ENCODE measurements at places on chromosomes 1 and 21. TPM values are rescaled to one million over a fixed set of nuclear protein-coding genes. Genes with fewer than 3 reads are reported as not detected.

Gene TMPRSS3
- 15.4 TPM for total RNA-seq

Gene IFNAR1
- 60.9 TPM for total RNA-seq

DNA sequence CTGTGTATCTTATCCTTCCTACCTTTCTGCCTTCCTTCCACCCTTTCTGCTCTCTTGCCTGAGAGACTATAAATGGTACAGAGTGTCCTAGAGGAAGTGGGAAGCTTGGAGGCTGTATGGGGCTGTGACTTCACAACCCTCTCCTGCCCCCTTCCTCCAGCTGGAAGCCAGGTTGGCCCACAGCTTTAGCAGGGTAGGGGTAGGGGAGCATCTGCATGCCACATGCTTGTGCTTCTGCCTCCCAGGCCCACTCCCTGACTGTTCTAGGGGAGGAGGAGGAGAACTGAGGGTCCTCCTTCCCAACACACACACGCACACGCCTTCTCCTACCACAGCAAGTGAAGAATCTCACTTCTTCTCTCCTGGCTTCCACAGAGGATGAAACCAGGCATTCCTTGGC lies 3.9 kb upstream of the SLC27A3 start:
- DNase-seq = no peak
- no peaks in the 10 kb centered on the region for H3K27me3 ChIP-seq
- H3K27ac ChIP-seq = no peak overlapping the region
- no peaks in the 10 kb centered on the region for H3K4me1 ChIP-seq
- peaks cover 4% of the 10 kb centered on the region for H3K36me3 ChIP-seq

DNA sequence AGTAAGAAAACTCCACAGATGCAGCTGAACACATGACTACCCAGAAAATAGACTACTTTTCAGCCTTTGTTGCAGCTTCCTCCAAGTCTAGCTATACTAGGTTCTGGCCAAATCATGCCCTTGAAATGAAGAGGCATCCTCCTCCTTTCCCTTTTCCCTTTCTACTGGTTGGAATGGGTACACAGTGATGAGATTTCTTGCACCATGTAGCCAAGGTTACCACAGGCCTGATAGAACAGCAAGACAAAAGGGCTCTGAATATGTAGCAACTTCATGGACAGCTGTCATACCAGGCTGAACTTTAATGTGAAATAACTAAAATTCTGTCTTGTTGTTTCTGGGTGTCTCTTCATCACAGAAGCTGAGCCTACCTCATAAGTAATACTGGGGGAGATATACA lies 146.5 kb downstream of the PDE4B start:
- H3K27me3 ChIP-seq = no peaks in the 10 kb centered on the region
- no peaks in the 10 kb centered on the region for H3K4me1 ChIP-seq
- no peak overlapping the region for H3K27ac ChIP-seq
- H3K36me3 ChIP-seq = no peaks in the 10 kb centered on the region
- no peak overlapping the region for H3K4me3 ChIP-seq

GRCh38 chr1:201185527-201186128 lies 5.0 kb upstream of the IGFN1 start:
- H3K4me3 ChIP-seq = no peak overlapping the region
- peak; percentile 46 for DNase-seq
- H3K27ac ChIP-seq = no peak overlapping the region
- H3K27me3 ChIP-seq = no peaks in the 10 kb centered on the region

- no peak overlapping the region for H3K27ac ChIP-seq
- no peaks in the 10 kb centered on the region for H3K4me1 ChIP-seq
- DNase-seq = no peak
- peaks cover 4% of the 10 kb centered on the region for H3K36me3 ChIP-seq
- H3K27me3 ChIP-seq = no peaks in the 10 kb centered on the region
- no peak overlapping the region for H3K4me3 ChIP-seq
Measured at GRCh38 chr1:21855257-21856096, 43.4 kb downstream of the LDLRAD2 start.
